ENCODE measurements at places on chromosomes 2 and 18.

DNA sequence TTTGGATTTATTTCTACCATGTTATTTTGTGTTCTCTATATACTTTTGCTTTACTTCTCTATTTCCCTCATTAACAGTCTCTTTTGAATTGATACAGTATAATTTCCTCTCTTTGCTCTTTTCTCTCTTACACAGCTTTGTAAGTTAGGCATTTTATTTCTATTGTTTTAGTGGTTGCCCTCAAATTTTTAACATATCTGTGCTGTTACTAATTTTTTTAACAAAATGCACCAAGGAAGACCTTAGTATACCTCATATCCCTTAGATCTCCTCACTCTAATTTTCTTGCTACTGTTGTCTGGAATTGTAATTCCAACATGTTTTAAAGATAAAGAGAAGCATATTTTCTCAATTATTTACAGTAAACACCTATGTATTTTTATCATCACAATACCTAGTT is 416.8 kb upstream of the SLC14A2 start:
- DNase-seq = no peak

DNA sequence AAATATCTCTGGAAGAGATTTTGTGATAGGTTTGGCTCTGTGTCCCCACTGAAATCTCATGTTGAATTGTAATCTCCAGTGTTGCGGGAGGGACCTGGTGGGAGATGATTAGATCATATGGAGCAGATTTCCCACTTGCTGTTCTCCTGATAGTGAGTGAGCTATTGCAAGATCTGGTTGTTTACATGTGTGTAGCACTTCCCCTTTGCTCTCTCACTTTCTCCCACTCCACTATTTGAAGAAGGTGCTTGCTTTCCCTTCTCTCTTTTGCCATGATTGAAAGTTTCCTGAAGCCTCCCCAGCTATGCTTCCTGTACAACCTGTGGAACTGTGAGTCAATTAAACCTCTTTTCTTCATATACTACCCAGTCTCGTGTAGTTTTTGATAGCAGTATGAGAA is 97.0 kb upstream of the FN1 start:
- no peak for DNase-seq

GRCh38 chr18:8962855-8963635 is 139.5 kb upstream of the NDUFV2 start:
- no peak for DNase-seq

GRCh38 chr2:30149976-30150375 is 3.2 kb downstream of the YPEL5 start:
- no peak for DNase-seq

All from NCI-H524 treated with DMSO at 0.1 percent for 48 hours (cell line).